A549 treated with Hydrocortisone at 1 μM for 4 hours (cell line): ENCODE measurements at places on chromosomes 6 and 20. TPM values are rescaled to one million over a fixed set of nuclear protein-coding genes. Genes with fewer than 3 reads are reported as not detected.

Gene OLIG3
- total RNA-seq, result not detected in 5 replicates

Gene LST1
- total RNA-seq, result 0.37 TPM in 1 of 5 replicates, not detected in the others

Gene IL17A
- total RNA-seq, result not detected in 5 replicates

Gene CRIP3
- 0.31 to 0.45 TPM (median 0.37 TPM) in 4 of 5 replicates, not detected in the other for total RNA-seq

Gene TPD52L1
- total RNA-seq, result 42.3 to 54.2 TPM (median 47.8 TPM) in 5 replicates

Gene SEC63
- total RNA-seq, result 17.9 to 23.1 TPM (median 22.8 TPM) in 5 replicates

Gene ANKRD66
- total RNA-seq, result not detected in 5 replicates

Gene PTPRT
- total RNA-seq, result not detected in 5 replicates

Gene NEDD9
- total RNA-seq, result 36.2 to 57.2 TPM (median 53.1 TPM) in 5 replicates

Gene RNF114
- 58.1 to 62.1 TPM (median 59.1 TPM) in 5 replicates for total RNA-seq

Gene NOX3
- not detected in 5 replicates for total RNA-seq

Gene ZC3H12D
- total RNA-seq, result 0.03 to 0.12 TPM (median 0.06 TPM) in 4 of 5 replicates, not detected in the other

Gene CDC25B
- total RNA-seq, result 208 to 221 TPM (median 209 TPM) in 5 replicates

Gene LY86
- total RNA-seq, result not detected in 5 replicates

Gene NOTCH4
- 0.57 to 0.80 TPM (median 0.75 TPM) in 5 replicates for total RNA-seq

Gene NKX2-2
- total RNA-seq, result not detected in 5 replicates

Gene VPS52
- 16.0 to 19.1 TPM (median 17.0 TPM) in 5 replicates for total RNA-seq

Gene ATP9A
- 12.2 to 19.7 TPM (median 15.6 TPM) in 5 replicates for total RNA-seq

Gene RRAGD
- 3.5 to 4.8 TPM (median 4.6 TPM) in 5 replicates for total RNA-seq

Gene NRN1
- total RNA-seq, result 0.38 to 1.0 TPM (median 0.60 TPM) in 5 replicates

Gene CNR1
- total RNA-seq, result 1.3 to 1.9 TPM (median 1.7 TPM) in 5 replicates

Gene XRN2
- 88.0 to 126 TPM (median 96.2 TPM) in 5 replicates for total RNA-seq

Gene EYA4
- 8.0 to 11.6 TPM (median 9.4 TPM) in 5 replicates for total RNA-seq

Gene PRICKLE4
- 0.70 to 1.2 TPM (median 0.92 TPM) in 5 replicates for total RNA-seq

Gene KCNK5
- total RNA-seq, result 1.0 to 1.5 TPM (median 1.2 TPM) in 5 replicates

Gene RAB32
- total RNA-seq, result 32.5 to 46.2 TPM (median 42.2 TPM) in 5 replicates

Gene ADGB
- total RNA-seq, result not detected in 5 replicates

Gene DACT2
- 0.06 to 0.14 TPM (median 0.12 TPM) in 5 replicates for total RNA-seq

Gene E2F1
- total RNA-seq, result 22.3 to 29.6 TPM (median 27.4 TPM) in 5 replicates

Gene NUP153
- 26.0 to 34.9 TPM (median 29.1 TPM) in 5 replicates for total RNA-seq

Gene OR2J2
- not detected in 5 replicates for total RNA-seq

Gene KCNK15
- total RNA-seq, result 0.31 to 0.72 TPM (median 0.53 TPM) in 5 replicates

Gene NRSN1
- not detected in 5 replicates for total RNA-seq

Gene PPIL6
- 2.9 to 3.8 TPM (median 3.1 TPM) in 5 replicates for total RNA-seq

Gene PRSS35
- total RNA-seq, result 0.05 to 0.09 TPM (median 0.07 TPM) in 5 replicates

Gene WASF1
- total RNA-seq, result 8.2 to 11.9 TPM (median 10.5 TPM) in 5 replicates

Gene SLC17A3
- total RNA-seq, result 0.70 to 1.1 TPM (median 1.0 TPM) in 5 replicates

Gene PSMB8
- total RNA-seq, result 17.8 to 21.0 TPM (median 18.3 TPM) in 5 replicates
